ENCODE measurements at places on chromosomes 5 and 9.

GRCh38 chr9:108837530-108837929 is 18.3 kb downstream of the ACTL7B start:
- DNase-seq: no peak

GRCh38 chr9:87725900-87726709 is at the start of gene CTSL:
Gene CTSL, plus strand, starts transcription at chr9:87726119. Its CDS starts 1,485 bp downstream, at chr9:87727604.
- DNase-seq: peak; percentile 90

- DNase-seq: peak; percentile 68
These were observed 6.2 kb downstream of the SKP2 start for GRCh38 chr5:36158144-36158543.

DNA sequence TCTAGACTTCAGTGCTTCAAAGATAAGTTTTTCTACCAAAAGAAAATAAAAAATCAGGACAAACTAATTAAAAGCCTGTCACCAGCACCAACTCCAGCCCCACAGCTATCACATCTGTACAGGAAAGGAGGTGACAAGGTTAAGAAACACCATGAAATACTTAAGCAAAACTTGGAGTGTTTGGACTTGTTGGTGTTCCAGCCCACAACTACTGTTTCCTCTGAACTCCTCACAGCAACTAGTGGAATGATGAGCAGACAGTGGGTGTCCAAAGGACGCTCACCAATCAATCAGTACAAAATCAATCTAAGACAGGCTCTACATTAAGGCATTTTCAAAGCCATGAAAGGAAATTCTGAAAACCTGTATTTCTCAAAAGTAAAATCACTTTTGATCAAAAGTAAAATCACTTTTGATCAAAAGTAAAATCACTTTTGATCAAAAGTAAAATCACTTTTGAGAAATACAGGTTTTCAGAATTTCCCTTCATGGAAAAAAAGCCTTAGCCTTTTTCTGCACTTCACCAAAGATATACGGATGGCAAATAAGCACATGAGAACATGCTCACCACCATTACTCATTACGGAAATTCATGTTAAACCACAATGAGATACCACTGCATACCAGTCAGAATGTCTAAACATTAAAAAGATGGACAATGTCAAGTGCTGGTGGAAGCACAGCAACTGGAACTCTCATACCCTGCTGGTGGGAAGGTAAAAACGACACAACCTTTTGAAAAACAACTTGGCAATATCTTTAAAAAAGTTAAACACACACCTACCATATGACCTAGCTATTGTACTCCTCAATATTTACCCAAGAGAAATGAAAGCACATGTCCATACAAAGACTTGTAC is 79.7 kb downstream of the MED27 start:
- peak; percentile 65 for DNase-seq

DNA sequence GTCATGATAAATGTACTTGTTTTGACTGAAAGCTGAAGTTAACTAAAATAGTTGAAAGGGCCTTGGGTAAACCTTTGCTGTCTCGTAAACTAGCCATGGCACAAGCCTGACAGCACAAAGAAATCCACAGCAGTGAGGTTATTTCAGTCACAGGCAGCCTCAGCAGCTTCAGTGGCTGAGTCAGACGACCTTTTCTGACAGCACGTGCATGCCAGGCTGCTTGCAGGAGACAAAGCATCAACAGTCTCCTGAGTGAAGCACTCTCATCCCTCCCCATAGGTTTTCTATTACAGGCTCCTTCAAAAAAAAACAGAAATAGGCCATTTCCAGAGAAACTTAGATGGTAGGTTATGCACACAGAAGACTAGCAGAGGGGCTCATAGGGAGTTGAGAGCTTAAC is 34.6 kb downstream of the OXCT1 start:
- DNase-seq: peak; percentile 82

GRCh38 chr5:90325093-90325492 is 84.5 kb downstream of the CETN3 start:
- no peak for DNase-seq

DNA sequence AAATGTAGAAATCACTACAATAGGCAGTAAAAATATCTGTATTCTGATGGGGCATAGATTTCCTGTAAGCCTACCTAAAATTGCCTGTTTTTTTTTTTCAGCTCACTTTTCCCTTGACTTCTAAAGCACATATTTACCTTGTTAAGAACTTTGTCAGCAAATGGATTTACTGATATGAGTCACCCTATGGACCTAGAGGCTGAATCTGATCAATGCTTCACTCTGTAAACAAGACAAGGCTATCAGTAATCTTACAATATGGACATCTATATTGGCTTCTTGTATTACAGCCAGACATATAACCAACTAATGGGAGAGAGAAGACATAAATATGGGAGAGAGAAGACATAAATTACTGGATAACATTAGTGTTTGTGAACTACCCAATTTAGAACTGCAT is 792.7 kb upstream of the CHD1 start:
- no peak for DNase-seq

DNA sequence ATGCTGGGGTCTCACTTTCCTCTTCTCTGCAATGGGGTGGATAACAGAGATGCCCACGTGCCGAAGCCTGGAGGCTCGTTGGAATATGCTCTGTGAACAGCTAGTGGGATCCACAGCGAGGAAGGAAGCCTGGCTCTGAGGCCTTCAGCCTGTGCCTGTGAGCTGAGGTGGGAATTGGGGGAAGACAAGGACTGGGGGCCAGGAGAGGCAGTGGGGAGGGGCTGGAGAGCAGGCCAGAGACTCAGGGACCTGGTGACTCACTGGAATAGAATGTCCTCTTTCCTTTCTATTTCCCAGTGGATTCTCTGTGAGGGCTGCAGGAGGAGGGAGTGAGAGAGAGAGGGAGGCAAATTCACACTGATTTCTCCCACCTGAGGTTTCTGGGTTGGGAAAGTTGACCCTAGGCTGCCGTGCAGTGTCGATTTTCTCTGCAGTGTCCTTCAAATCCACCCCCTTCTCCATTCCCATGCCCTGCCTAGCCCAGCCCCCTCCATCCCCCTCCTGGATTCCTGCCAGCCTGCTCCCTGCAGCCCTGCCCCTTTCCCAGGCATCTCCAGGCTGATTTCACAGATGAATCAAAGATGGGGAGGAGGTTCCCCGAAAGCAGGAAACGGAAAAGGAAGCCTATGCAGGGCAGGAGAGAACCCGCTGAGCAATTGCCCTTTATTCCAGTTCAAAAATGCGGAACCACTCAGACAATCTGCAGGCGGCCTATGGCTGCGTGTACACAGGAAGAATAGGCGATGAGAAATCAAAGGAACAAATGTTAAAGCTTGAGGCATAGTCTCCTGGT is 1.4 kb upstream of the SPAAR start:
- peak; percentile 86 for DNase-seq

DNA sequence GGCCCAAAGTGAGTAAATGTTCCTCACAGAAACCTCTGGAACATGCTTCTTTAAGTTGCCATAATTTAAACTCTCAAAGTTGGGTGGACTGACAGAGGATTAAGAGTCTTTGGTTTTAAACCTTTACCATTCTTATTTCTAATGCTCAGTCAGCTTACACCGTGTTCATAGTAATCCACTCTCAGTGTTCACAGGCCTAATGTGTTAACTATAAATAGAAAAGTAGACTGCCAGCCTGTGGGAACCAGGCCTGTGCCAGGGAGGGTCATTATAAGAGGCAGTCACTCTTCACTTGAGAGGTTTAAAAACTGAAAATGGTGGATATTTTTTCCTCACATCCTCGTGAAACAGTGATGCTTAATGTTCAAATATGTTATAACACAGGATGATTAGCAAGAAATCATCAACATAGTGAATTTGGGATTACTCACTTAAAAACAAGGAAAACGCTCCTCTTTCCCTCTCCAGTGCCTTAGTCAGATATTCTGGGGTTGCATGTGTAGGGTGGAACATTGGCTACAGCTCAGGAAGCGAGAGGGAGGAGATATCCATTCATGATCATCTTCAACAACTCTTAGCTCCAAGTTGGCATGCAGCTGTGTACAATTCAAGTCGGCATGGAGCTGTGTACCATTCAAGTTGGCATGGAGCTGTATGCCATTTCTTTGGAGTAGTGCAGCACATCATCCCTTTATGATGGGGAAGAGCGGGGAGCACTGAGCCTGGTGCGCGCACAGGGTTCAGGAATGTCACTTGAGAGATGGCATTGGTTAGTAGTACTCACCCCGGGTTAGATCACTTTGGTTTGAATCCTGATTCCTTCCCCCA is 65.8 kb downstream of the KIAA1958 start:
- DNase-seq: no peak

GRCh38 chr9:96382175-96382574 is 1.3 kb downstream of the SLC35D2 start:
- DNase-seq: peak; percentile 11

DNA sequence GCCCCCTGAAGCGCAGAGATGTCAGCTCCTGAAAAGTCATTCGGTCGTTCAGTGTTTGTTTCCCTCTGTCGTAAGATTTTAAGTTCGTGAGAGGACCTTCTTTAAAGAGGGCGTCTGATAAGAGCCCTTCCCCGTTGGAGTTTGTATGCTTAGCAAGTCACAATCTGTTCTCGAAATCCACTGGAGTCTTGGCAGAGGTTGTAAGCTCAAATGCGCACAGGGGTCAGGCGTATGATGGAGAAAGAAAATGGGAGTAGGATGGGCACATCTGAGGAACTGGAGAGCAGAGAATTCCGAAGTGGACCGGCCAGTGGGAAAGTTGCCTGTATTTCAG is 710 bp downstream of the HSD17B4 start:
- DNase-seq: peak; percentile 30

DNA sequence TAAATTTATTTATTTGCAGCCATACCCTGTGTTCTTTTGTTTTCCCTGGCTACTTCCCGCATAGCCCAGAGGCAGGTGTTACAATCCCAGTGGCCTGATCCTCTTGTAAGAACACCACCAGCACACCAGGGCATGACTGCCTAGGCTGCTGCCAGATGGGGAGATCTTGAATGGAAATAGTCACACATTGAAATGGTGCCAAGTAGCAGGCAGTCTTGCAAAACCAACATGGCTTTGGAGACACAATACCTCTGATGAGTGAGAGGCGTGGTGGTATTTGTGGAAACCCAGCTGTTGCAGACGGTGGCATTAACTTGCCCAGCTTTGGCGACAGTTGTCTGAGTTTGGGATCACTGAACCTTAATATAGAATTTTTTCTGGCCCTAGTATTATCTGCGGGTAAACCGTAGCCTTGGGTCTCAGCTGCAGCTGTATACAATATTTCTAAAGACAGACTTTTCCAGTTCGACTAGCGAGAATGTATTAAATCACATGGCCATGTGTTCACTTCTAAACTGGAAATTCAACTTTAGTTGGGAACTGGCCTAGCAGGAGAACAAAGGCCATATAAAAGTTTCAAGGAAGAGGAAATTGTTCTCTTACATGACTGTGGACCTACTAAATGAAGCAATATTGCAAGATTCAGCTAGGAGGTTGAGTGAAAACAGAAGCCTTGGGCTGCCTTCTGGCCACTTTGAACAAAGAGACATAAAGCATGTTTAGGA is 277.0 kb downstream of the SMARCA2 start:
- peak; percentile 69 for DNase-seq

DNA sequence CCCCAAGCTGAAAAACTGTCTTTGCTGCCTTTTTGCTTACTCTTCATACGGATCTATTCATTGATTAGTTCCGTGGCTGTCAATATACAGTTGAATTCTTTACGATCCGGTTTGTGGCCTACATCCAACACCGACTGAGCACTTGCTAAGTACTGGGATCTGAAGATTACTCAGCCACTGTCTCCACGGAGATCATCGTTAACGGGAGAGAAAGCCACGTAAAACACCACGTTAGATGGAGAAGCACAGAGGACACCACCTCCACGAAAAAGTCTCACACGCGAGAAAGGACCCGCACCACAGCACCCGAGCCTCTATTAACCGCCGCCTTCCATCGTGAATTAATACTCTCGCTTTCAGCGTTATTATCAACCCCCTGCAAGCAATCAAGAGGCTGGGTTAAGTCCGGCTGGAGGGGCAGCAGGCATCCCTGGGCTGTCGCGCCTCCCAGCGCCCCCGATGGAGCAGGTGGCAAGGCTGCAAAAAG is 650 bp downstream of the ELP1 start:
- peak; percentile 26 for DNase-seq

DNA sequence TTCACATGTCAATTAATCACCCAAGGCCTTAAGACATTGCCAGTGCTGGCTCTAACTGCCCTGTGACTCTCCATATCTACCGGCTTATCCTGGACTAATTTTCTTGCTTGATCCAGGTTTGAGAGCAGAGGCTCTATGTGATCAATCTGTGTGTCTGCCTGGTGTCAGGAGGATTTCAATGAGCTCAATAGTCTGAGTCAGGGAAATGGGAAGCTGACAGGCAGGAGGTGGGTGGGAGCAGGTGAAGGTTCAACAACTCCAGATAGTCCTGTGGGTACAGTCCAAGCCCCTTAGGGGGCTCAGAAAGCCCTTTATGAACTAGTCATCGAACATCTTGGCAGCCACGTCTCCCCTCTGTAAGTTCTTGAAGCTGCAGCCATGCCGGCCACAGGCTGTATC is 72.2 kb downstream of the SHB start:
- no peak for DNase-seq

DNA sequence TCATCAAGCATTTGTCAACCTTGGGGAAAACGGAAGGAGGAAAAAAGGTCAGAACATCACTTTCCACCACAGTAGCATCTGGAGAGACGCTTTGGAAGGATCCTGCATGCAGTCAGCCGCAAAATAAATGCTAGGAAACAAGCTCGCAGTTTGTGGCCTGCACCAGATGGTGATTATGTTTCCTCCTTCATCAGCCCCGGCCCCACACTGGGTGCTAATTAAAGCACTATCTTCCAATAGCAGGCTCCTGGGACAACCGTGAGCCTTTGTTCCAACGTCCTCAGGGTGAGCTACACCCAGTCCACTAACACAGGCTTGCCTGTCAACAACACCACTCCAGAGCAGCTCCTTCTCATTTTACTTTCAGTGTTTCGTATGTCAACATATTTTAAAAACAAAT is 64.0 kb downstream of the RNF130 start:
- DNase-seq: no peak

GRCh38 chr5:118144540-118144939 is 843.8 kb downstream of the DTWD2 start:
- DNase-seq: no peak

DNA sequence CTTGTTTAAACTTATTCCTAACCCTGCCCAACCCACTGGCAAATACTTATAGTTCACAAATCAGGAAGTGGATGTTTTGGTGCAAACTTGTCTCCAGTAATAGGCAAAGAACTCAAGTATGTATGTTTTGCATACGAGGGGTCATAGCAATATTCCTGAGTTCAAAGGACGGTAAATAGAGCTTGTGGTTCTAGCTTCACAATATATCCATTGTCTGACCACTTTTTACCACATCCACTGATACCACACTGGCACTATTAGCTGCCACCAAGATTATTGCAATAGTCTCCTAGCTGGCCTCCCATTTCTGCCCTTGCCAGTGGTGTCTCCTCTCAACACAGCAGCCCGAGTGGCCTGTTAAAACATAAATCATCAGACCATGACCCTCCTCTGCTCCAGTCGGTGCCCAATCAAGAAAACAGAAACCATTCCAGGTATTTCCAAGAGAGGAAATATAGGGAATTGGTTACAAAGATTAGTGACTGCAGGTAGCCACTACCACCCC is 17.0 kb downstream of the GRXCR2 start:
- peak; percentile 4 for DNase-seq

- peak; percentile 30 for DNase-seq
These were observed 198.7 kb downstream of the VPS13A start for GRCh38 chr9:77375956-77376532.
